ENCODE measurements at places on chromosomes 5 and 9.
A peak's percentile ranks its signal among the peaks of the same experiment; 100 is the strongest.

DNA sequence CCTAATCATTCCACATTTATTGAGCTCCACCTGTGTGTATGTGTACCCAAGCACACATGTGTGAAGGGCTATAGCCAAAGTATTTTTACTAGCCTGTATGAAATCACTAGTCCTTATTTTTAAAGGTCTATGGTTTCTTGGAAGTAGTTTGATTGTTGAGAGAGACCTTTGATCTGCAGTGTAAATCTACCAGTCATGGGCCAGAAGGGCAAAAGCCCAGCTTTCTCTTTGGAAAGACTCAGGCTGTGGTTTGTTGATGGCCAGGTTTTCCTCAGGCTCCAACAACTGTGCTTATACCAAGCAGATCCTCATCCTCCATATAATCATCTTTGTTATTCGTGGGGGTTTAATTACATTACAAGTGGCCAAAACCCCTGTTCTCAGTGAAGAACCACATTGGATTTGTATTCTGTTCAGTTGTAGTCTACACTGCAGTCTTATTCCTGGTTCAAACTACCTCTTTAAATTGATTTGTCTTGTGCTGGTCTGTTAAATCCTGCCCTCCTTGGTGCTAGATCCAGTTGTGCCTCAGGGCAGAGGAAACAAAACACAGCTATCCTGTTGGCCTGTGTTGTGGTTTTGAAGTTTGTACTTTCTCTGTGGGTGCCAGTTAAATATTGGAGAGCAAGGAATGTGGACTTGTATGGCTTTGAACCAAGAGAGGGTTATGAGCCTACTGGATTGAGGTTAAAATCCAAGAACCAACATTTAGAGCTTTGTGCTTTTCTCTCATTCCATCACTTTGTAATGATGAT lies 13.3 kb downstream of the CDC26 start:
- DNase-seq, result no peak

DNA sequence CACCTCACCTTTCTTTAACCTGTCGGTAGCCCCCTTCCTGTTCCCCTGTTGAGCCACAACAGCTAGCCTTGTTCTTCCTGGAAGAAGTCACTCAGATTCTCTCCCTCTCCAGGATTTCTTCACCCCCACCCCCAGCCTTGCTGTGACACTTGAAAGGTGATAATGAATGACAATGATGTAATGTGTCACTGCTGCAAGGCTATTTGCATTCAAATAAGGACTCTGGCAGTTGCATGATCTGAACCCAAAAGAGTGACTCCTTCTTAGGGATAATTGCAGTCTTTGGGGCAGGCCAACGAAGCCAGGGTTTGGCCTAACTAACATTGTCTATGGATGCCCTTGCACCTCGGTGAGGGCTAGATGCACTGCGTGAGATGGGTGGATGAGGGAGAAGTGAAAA lies 154.4 kb upstream of the CLINT1 start:
- DNase-seq, result no peak

DNA sequence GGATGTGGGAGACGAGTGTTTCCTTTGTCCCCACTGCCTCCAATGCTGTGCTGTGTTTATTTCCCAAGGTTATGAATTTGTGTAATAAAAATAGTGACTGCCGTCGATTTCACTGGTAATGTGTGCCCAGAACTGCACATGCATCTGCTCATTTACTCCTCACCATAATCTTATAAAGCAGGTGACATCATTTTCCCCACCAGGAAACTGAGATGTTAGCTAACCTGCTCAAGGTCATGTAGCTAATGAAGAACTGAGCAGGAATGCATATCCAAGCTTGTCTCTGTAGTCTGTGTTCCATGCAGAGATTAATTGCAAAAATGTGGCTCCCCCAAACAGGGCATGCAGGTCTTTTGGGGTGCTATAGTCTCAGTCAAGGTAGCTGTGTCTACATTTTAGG lies 224.4 kb downstream of the TENT4A start:
- DNase-seq, result no peak

- DNase-seq, result no peak
Observed at GRCh38 chr9:133653638-133654037, 17.5 kb downstream of the DBH start.

DNA sequence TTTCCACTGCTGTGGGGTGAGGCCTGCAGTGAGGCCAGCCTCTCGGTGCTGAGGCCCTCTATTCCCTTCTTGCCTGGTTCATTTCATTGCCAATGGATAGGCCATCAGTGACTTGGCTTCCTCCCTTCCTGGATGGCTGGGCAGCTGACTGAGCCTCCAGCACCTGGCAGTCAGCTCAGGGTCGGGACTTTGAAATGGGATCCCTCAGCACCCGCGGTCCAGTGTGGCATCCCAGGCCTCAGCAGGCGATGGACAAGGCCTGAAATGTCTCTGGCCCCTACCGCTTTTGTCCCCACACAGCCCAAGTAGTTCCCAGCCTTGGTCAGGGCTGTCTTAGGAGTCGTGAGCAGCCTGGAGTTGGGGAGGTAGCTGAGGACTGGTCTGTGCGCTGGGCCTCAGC lies 17.2 kb downstream of the NDST1 start:
- DNase-seq, result no peak

DNA sequence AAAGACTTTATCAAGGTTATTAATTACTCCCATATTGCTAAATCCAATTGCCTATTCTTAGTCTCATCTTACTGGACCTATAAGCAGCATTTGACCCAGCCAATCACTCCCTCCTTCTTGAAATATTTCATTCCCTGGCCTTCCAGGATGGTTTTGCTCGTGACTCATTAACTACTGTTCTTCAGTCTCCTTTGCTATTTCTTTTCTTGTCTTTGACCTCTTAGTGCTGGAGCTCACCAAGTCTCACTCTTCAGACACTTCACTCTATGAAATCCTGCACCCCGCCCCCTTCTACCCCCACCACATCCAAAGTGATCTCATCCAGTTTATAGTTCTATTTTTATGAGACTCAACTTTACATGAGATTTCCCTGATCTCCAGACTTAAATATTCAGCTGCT lies 803.1 kb upstream of the WWC1 start:
- DNase-seq, result no peak

DNA sequence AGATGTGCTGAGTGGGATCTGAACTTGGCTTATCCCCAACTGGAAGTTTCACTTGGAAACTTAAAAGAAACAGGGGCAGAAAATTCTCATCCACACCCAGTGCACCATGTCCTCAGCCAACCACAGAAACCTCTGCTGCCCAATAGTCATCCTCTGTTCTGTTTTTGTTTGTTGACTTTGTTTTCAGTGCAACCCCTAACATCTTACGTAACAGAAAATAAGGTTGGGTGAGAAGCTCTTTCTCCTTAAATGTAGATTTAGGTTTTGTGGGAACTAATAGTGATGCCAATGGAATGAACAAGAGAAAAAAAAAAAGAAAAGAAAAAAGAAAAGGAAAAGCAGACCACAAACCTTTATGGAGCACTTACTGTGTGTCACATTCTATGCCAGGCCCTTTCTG lies 262.8 kb downstream of the PAPPA start:
- DNase-seq, result no peak

DNA sequence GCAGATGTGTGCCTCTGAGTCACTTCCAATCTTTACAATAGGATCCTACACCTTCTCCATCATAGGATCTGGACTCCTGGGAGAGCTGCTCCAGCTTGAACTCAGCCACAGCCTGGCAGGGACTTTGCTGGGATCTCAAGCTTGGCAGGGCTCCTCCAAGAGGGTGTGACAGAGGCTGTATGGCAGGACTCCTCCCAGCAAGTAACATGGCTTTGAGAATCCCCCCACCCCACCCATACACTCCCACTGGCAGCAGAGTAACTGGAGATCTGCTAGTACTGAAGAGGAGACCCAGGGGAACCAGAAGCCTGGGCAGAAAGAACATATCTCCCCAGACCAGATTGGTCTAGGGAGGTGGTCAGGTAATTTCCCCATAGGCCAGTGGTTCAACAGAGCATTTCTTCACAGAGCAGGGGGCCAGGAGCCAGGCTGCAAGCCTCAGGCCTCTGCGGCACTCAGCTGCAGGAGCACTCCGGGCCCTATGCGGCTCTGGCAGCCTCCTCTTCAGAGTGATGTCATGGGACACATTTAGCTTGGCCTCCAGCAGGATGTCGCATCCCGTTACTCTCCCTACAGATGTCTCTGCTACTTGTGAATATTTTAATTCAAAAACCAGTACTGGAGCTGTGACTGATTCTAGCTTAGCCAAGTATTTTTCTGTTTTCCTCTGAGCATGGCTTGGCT lies 1.7 kb upstream of the ACSL6 start:
- peak; percentile 48 for DNase-seq

DNA sequence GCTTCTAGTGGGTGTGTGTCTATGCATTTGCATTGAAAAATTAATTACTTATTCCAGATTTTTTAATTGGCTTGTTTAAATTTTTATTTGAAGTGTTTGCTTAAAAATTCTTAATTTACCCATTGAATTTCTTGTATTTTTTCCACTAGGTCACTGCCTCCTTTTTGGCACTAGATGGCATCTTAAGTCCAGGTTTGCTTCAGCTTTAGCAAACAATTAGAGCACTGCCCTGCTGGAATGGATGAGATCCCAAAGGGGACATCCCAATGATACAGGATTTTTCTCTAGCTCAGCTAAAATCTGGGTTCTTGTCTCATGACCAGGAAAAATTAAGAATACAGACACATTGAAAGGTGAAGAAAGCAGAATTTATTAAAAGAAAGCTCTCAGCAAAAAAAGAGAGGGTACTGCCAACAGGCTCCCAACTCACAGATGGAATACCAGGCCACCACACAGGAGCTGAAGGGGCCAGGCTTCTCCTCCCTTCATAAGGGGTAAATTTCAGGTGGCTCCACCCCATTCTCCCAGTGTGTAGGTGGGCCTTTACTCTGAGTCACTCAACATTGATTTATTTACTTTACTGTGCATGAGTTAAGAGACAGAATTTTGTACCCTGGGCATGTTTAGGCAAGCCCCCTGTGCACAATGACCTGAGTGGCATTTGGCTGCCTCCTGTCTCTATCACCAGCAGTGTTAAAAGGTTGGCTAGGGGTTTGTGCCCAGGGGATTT lies 532.4 kb downstream of the ANXA1 start:
- DNase-seq, result no peak

DNA sequence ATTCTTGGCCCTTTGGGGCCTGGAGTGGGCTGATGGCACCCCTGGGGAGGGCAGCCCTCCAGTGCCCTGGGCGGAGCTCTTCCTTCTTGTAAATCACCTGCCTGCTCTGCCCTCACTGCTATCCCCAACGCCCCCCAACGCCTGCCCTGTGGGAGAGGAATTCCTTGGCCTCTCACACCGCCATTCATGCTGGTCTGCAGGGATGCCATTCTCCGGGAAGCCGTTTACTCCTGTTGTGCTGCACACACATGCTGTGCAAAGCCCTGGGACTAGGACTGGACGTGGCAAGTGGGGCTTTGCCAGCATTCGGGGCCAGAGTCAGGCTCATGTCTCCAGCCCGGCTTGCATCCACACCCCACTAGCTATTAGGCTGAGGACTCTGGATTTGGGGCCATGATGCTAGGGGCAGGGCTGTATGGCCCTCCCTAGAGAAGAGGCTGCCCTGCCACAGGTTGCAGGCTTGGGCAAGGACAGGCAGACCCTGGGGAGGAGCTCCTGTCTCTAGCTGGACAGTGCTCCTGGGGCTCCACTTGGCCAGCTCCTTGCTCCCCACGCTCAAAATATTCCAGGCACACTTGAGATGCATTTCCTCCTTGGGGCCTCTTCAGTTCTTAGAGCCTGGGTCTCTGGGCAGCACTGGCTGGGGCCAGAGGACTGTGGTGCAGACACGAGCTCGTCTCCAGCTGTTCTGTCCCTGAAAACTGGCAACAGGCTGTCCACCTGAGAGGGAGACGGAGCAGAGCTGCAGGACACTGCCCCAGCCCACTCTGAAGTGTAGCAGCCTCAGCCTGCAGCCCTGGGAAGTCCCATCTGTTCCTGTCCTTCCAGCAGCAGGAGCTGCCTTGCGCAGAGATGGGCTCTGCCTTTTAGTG lies 226.9 kb downstream of the CACNA1B start:
- no peak for DNase-seq

GRCh38 chr5:84614906-84615305 lies 230.2 kb upstream of the EDIL3 start:
- no peak for DNase-seq

DNA sequence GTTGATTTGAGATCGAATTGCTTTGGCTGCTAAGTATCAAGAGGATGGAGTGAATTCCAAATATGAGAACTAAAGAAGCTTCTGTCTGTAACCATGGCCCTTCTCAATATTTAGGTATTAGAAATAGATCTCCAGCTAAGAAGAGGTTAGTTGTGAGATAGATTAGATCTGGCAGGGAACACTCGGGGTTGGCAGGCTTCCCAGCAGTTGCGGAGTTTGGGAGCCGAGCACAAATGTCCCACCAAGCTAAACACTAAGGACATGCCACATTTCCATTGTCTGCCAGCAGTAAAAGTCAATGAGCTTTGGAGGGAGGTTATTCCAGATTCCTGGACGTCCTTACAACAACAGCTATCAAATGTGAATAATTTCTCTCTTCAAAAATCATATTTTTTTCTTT lies 85.8 kb downstream of the TAF11L14 start:
- DNase-seq, result no peak

DNA sequence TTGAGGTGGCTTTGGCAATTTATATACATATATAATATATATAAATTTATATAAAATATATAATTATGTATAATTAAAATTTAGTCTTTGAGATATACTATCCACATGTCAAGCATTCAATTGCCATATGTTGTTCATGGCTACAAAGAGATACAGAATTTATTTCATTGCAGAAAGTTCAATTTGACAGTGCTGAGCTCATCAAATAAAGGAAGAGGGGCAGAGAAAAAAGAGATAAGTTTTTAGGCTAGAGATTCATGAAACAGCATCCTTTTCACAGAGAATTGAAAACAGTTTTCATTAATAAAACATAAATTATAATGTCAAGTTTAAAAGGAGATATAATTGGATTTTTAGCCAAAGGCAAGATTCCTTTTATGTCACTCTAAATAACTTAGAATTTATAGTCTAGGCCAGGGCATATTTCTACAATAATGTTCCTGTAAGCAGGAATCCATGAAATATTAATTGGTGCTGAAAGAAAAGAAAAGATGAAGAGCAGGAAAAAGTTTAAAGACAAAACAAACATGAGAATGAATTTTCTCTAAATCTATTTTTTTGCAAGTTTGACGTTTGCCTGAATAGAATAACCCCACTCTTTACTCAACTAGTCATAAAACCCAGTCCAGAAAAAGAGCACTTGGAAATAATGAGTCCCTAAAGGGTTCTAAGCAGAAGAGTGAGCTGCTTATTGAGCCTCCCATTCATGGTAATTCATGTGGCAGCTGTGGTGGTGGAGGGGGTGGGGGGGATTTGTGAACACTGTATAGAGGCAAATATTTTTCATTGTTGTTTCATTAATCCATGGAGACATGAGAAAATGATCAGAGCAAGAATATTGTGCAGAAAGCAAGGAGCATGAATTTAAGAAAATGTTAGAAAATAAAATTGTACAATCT lies 1279.5 kb downstream of the CDH12 start:
- no peak for DNase-seq

DNA sequence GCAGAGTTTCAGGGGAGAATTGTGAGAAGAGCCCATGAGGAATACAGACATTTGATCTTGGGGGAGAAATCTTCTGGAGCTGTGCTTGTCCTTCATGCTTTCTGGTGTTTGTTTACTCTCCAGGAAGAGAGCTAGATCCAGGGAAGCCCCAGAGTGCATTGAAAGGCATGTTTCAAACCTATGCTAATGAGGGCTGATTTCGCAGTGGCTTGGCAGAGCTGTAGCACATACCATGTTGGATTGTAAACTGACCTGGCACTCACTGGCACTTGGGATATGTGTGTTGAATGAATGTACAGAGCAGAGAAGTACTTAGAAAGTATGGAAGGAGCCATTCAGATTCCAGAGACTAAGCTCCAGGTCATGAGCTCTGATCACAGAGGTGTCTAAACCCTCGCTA lies 30.9 kb downstream of the TNFSF8 start:
- DNase-seq, result no peak
